ENCODE measurements at places on chromosomes 4 and X. TPM values are rescaled to one million over a fixed set of nuclear protein-coding genes. Genes with fewer than 3 reads are reported as not detected.
A peak's percentile ranks its signal among the peaks of the same experiment; 100 is the strongest.

HS6ST2 gene
- not detected for total RNA-seq

XG gene
- not detected for total RNA-seq

ADH6 gene
- total RNA-seq, result 0.20 TPM

MAGEC3 gene
- not detected for total RNA-seq

CT45A2 gene
- not detected for total RNA-seq

TMPRSS11B gene
- not detected for total RNA-seq

GRCh38 chrX:2413969-2414368 is 86.8 kb downstream of the DHRSX start:
- H3K36me3 ChIP-seq, result peaks cover 7% of the 10 kb centered on the region
- H3K27me3 ChIP-seq, result no peaks in the 10 kb centered on the region
- H3K4me1 ChIP-seq, result no peaks in the 10 kb centered on the region
- H3K4me3 ChIP-seq, result no peak overlapping the region

- H3K4me3 ChIP-seq, result no peak overlapping the region
- H3K4me1 ChIP-seq, result no peaks in the 10 kb centered on the region
- DNase-seq, result no peak
- H3K27me3 ChIP-seq, result no peaks in the 10 kb centered on the region
- H3K36me3 ChIP-seq, result no peaks in the 10 kb centered on the region
These were observed 342.1 kb upstream of the FAT1 start for GRCh38 chr4:187065806-187066205.

DNA sequence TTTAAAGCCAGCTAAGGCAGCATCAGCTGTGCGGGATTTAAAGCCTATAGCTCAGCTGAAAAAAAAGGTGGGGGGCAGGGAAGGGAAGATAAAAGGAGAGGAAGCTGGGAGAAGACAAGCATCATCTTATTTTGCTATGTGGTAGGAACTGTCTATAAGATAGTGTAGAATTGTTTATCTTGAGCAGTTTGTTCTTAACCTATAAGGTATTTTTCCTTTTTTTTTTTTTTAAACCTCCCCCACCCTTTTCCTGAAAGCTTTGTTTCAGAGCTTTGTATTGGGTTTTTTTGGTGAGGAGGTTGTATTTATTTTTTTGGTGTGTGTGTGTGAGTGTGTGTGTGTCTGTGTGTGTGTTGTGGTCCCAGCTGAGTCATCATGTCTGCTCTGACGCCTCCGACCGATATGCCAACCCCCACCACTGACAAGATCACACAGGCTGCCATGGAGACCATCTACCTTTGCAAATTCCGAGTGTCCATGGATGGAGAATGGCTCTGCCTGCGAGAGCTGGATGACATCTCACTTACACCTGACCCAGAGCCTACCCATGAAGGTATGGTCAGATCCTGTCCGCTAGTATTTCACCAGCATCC is 531 bp downstream of the RUFY3 start:
- peaks cover 11% of the 10 kb centered on the region for H3K4me1 ChIP-seq
- DNase-seq, result peak; percentile 47
- H3K4me3 ChIP-seq, result no peak overlapping the region

- no peaks in the 10 kb centered on the region for H3K27me3 ChIP-seq
- H3K4me1 ChIP-seq, result peaks cover 70% of the 10 kb centered on the region
- H3K4me3 ChIP-seq, result peak overlapping the region; percentile 25
- no peaks in the 10 kb centered on the region for H3K36me3 ChIP-seq
These were observed 9.4 kb downstream of the TMEM187 start for GRCh38 chrX:153981771-153982533.

DNA sequence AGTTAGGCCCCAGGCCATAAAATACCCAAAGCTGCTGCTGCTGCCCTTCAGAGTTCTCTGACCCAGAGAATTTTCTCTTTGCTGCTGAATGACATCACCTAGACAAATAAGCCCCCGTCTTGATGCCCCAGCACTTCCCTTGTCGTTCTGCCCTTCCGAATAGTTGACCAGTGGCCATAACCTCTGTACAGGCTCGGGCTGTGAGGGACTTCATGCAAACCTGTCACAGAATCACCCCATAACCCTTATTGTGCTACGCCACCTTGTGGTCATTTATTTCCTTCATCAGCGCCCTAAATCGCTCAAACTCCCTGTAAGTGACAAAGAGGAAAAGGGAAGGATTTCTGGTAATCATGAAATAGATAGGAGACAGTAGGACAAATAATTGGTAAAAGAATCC is 18.8 kb downstream of the SPACA5 start:
- no peaks in the 10 kb centered on the region for H3K36me3 ChIP-seq
- DNase-seq, result peak; percentile 20
- no peak overlapping the region for H3K4me3 ChIP-seq
- no peaks in the 10 kb centered on the region for H3K4me1 ChIP-seq
- H3K27me3 ChIP-seq, result no peaks in the 10 kb centered on the region
- H3K27ac ChIP-seq, result no peak overlapping the region

GRCh38 chr4:47856713-47857112 is 18.8 kb upstream of the CORIN start:
- H3K36me3 ChIP-seq, result no peaks in the 10 kb centered on the region
- no peak for DNase-seq
- H3K27ac ChIP-seq, result no peak overlapping the region
- no peaks in the 10 kb centered on the region for H3K4me1 ChIP-seq

DNA sequence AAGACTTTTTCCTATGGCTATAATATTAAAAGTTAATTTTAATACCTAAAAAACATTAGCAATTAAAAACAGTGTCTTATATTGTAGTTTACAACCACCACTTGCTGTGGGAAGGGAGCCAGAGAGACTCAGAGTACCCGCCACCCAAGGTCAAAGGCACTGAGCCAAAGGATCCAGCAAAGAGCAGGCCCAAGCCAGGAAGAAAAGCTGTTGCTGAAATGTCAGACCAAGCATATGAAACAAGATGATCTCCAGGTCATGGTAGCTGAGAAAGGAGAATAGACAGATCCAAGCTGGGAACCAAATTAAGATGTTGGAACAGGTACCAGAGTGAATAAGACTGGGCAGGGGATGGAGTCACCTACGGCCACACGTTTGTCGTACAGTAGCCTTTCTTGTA is 18.8 kb upstream of the ATOH1 start:
- H3K4me1 ChIP-seq, result no peaks in the 10 kb centered on the region
- H3K4me3 ChIP-seq, result no peak overlapping the region
- DNase-seq, result no peak

DNA sequence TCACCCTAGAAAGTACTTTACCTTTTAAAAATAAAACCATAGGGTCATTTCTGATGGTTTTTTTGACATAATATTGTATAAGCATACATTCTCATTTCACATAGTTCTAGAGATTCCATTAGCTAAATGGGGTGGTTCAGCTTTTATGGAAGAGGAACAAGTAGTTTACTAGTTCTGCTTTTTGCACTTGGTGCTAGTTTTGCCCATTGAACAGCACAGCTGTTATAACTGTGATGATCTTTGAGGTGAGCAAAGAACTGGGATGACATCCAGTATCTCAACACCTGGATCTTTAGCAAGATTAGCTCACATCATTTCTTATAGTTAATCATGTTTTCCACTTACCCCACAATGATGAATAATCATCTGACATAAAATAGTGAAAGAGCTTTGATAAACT is 40.9 kb downstream of the MOB1B start:
- peaks cover 5% of the 10 kb centered on the region for H3K36me3 ChIP-seq
- no peaks in the 10 kb centered on the region for H3K4me1 ChIP-seq
- no peak overlapping the region for H3K27ac ChIP-seq
- H3K4me3 ChIP-seq, result no peak overlapping the region
- no peaks in the 10 kb centered on the region for H3K27me3 ChIP-seq

DNA sequence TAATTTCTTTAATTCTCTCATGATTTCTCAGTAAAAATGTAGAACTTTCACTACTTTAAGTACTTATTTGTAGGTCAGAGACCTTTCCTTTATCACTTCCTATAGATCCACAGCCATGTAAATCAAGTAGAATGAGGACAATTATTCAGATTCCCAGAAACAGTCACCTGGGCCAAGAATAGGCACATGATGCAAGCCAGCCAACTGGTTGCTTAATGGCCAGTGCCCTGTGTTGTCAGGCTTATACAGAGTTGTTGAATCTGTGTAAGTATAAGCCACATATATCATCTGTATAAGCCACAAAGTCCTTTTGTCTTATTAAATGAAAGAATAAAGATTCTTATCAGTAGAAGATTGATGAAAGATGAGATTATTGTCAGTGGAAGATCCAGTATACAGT is 5.2 kb downstream of the BANK1 start:
- no peaks in the 10 kb centered on the region for H3K36me3 ChIP-seq
- H3K4me3 ChIP-seq, result no peak overlapping the region
- no peak for DNase-seq
- no peak overlapping the region for H3K27ac ChIP-seq
- peaks cover 6% of the 10 kb centered on the region for H3K27me3 ChIP-seq

- H3K36me3 ChIP-seq, result no peaks in the 10 kb centered on the region
- no peak overlapping the region for H3K27ac ChIP-seq
- no peak overlapping the region for H3K4me3 ChIP-seq
- no peaks in the 10 kb centered on the region for H3K27me3 ChIP-seq
- no peaks in the 10 kb centered on the region for H3K4me1 ChIP-seq
- no peak for DNase-seq
These were observed 6.5 kb downstream of the HMGN5 start for GRCh38 chrX:81195259-81195658.

GRCh38 chrX:110310896-110311295 is 7.0 kb downstream of the AMMECR1 start:
- H3K4me1 ChIP-seq, result peaks cover 2% of the 10 kb centered on the region
- peak; percentile 11 for DNase-seq
- no peaks in the 10 kb centered on the region for H3K27me3 ChIP-seq

- no peaks in the 10 kb centered on the region for H3K27me3 ChIP-seq
- no peak overlapping the region for H3K4me3 ChIP-seq
- peak; percentile 48 for DNase-seq
- no peaks in the 10 kb centered on the region for H3K36me3 ChIP-seq
These were observed 47.8 kb downstream of the APLN start for GRCh38 chrX:129606918-129607317.

DNA sequence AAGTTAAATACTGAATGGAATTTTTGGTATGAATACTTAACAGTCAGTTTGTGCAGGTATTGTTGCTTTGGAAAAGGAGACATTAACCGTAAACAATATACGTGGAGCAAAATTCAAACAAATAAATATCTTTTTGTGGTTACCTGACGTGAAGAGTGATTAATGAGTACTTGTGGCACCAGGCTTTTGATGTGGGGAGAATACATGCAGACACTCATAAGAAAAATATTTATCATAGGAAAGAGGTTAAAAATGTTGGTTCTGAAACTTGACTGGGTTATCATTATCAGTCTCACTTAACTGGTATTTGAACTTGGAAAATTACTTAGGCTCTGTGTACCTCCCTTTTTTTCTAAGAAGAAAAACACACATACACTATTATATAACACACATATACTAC is 136.4 kb upstream of the NDST4 start:
- H3K4me1 ChIP-seq, result no peaks in the 10 kb centered on the region
- H3K27ac ChIP-seq, result no peak overlapping the region
- no peaks in the 10 kb centered on the region for H3K27me3 ChIP-seq

Data from T-cell (primary cell).